ENCODE measurements at places on chromosomes 1 and 21.

DNA sequence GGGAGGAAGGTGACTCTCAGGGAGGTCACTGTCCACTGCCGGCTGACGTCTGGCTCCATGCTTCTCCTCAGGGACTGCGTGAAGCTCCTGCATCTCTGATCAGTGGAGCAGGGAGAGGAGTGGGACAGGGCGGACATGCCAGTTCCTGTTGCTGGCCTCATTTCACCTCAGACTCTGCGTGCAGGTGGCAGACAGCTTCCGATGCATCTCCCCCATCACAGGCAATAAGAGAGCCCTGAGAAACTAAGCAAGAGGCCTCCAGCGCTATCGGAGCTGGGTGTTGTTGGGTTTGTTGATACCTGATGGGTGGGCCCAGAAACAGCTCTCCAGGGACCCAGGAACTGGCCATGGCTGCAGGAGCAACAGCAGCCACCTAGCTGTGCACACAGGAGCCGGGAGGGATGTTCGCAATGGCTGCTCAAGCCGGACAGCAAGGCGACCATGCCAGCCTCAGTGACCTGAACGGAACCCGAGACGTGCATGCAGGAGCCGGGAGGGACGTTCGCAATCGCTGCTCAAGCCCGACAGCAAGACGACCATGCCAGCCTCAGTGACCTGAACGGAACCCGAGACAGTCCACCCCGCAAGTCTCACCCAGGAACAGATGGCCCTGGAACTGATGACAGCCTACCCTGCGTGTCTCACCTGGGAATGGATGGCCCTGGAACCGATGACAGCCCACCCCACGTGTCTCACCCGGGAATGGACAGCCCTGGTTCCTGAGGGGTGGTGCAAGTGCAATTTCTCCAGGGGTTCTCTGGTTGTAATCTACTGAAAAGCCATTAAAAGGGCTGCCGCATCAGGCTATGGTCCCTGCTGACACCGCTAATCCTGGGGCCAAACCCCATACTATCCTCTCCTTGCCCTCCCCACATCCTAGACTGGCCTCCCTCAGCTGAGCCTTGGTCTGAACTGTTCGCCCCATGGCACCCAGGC lies 14.2 kb upstream of the PCBP3 start:
- DNase-seq = no peak

GRCh38 chr1:66237722-66238479 lies 296.1 kb upstream of the SGIP1 start:
- DNase-seq = no peak

- DNase-seq = no peak
Measured at GRCh38 chr1:191685669-191686068, 472.6 kb upstream of the RGS18 start.

- no peak for DNase-seq
Measured at GRCh38 chr1:205183676-205184335, 27.7 kb downstream of the DSTYK start.

DNA sequence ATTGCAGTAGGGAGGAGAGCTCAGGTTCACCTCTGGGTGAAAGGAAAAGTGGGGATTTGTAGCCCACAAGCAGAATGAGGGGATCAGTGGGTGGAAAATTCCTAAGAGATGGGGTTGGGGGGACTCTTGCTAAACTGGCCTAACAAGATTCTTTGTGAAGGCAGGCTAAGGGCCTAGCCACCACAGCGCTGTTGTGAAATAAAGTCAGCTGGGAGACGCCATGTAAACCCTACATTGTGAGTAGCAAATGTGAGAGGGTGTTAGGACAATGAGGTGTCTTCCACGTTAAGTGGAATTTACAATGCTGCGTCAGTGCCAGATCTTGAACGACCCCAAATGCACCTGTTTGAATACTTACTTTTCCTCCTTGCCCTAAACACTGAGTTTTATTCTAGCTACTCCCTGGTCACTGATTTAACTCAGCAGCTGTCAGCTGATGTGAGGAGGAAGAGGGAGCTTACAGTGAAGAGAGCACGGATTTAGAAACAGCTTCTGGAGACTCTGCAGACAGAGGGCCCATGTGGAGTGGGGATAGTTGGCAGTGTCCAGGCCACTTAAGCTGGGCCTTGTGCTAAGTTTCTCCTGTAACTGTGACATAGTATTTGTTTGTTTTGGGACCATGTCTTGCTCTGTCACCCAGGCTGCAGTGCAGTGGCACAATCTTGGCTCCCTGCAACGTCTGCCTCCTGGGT lies 17.3 kb downstream of the PDPN start:
- DNase-seq = no peak

DNA sequence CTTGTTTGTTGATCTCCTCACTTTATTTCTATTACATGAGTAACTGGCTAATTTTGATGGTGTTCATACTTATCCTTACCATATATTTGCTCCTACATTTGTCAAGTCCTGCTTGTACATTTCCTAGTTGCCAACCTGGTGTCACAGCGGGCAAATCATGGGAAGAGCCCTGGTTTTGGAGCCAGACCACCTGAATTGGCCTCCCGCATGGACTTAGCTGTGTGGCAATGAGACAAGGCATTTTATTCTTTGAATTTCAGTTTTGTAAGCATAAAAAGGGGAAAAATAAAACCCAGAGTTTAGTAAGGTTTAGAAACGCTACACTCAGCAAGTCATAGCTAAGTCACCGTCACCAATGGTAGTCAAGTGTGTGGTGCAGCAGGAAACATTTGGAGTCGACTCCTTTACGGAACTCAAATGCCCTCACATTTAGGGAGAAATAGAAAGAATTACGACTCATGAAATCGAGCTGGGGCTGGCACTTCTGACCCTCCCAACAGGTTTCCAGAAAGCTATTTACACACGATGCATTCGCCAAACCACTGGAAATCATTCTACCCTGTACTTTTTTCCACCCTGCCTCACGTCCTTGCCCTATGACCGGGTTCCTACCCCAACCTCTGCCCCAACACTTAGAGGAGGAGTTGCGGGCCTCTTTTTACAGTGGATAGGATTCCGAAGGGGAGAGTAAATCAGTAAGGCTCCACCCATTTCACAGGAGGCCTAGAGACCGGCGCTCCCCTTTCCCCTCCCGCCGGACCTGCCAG lies 492 bp upstream of the PGM1 start:
- DNase-seq = peak; percentile 32

GRCh38 chr1:55441489-55441888 lies 226.3 kb upstream of the USP24 start:
- no peak for DNase-seq
